Thymus (tissue), 14 donors: ENCODE measurements at places on chromosomes 2 and 18. TPM values are rescaled to one million over a fixed set of nuclear protein-coding genes. Genes with fewer than 3 reads are reported as not detected.

SPHKAP gene
- total RNA-seq, result 1.4 TPM

- DNase-seq, result no peak
Observed at GRCh38 chr18:36460324-36460850, 162.9 kb downstream of the FHOD3 start.

PIEZO2 gene
- total RNA-seq, result 3.2 TPM

RGPD4 gene
- total RNA-seq, result 0.19 TPM

GTF2A1L gene
- total RNA-seq, result 0.47 TPM
